H7 (cell line): ENCODE measurements at places on chromosomes 3 and 15.

DNA sequence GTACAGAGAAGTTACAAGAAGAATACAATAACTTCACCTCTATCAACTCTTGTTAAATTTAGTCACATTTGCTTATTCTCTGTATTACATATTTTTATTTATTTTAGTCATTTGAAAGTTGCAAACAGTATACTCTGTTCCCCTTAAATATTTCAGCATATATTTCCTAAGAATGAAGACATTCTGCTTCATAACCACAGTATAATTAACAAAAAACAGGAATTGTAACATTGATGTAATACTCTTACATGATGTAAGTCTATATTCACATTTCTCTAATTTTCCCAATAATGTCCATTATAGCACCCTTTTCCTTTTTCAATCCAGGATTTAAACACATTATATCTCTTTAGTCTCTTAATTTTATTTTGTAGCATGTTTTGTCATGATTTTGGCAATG lies 112.0 kb downstream of the AKAP13 start:
- DNase-seq, result no peak

DNA sequence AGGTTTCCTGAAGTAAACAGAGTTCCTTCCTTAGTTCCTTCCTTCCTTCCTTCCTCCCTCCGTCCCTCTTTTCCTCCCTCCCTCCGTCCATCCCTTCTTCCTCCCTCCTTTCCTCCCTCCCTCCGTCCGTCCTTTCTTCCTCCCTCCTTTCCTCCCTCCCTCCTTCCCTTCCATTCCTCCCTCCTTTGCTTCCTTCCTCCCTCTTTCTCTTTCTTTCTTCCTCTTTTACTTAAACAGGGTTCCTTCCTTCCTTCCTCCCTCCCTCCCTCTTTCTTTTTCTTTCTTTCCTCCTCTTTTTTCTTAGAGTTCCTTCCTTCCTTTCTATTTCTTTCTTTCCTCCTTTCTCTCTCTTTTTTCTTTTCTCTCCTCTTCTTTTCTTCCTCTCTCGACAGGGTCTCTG lies 35.2 kb downstream of the ATR start:
- DNase-seq, result no peak

DNA sequence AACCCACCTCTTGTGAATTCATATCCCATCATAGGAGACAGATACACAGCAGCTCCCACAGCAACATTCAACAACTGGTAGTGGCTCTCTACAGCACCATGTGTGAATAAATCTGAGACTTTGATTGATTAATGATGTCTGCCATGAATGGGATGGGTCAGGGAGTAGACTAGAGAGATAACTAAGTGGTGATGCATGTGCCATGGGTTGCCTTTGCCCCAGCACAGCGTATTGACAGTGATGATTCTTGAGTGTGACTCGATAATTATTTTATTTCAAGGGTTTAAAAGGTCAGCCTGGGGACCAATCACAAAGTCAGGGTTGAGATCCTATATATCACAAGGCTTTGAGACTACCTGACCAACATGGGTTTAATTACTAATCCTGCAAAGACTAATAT lies 295.9 kb downstream of the PTPRG start:
- DNase-seq, result no peak

DNA sequence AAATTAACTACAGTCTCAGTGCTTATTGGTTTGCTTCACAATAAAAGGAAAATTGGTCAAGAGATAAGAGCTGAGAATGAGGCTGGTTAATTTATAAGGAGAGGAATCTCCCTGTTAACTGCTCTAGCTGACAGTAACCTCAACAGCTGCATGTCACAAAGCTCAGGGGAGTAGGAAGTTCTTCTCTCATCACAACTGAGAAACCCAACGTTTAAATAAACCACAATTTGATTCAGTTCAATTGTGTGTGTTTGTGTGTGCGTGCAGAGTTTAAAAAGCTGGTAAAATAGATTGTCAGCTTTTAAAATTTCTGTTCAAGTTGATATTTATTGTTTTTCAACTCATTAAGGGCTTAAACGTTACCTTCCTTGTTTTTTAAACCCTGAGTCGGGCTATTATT lies 3.5 kb upstream of the TGFBR2 start:
- no peak for DNase-seq
